Stimulated activated CD4-positive, alpha-beta T cell treated with anti-CD3 and anti-CD28 coated beads, TNF-alpha, amount 100 ng/mL, for 4 hours (primary cell): ENCODE measurements at places on chromosomes 5 and 9.

DNA sequence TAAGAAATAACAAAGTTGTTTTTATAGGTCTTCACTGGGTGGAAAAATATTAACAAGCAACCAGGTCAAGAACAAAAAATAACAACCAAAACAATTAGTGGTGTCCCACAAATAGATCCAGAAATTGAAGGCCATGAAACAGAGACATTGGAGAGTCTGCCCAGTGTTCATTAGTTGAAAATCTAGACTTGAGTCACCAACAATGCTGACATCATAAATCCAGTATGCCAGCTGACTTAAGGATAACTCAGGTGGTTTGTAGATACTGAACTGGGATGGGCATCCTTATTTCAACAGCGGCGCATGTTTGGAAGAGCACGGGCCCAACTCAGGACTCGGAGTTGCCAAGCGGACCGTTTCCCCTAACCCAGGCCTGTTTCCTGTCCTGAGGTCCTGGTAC lies 80.7 kb upstream of the TNFAIP8 start:
- DNase-seq = no peak

GRCh38 chr5:61667525-61668218 lies 335.6 kb downstream of the ZSWIM6 start:
- DNase-seq = no peak

DNA sequence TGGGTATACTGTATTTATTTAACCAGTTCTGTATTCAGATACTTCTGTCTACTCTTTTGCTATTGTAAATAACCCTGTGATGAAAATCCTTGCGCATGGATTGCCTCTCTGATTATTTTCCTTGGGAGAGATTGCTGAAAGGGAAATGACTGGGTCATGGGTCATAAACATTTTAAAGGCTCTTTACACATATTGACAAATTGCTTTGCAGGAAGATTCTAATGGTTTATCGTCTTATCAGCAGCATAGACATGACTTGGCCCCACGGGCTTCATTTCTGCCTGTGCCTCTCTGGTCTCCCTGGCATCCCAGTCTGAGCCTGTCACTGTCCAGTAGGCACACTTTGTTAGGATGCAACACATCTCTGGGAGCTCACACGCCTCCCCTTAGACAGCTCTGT lies 52.3 kb downstream of the RGS3 start:
- no peak for DNase-seq

GRCh38 chr9:76897804-76898525 lies 7.9 kb downstream of the PRUNE2 start:
- DNase-seq = no peak

GRCh38 chr5:21121213-21121612 lies 1133.2 kb upstream of the CDH18 start:
- DNase-seq = no peak

- DNase-seq = no peak
Observed at GRCh38 chr9:69120380-69121154, 53.5 kb upstream of the TJP2 start.

DNA sequence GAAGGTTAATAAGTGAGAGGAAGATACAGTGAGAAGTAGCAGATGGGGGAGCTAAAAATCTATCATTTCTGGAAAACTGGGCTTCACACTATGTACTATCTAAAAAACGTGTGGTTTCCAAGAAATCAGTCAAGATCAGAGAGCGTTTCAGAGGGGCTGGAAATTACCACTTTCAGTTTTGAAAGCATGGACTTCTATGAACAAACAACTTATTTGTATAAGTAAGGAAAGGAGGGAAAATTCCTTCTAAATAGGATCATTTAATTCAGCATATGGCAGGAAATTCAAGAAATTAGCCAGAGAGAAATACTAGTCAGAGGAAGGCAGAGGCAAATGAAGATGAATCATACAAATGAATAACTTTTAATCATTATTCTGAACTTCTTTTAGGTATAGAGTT lies 11.3 kb downstream of the TNC start:
- DNase-seq = no peak

- no peak for DNase-seq
Observed at GRCh38 chr5:110894805-110895204, 156.0 kb downstream of the SLC25A46 start.

DNA sequence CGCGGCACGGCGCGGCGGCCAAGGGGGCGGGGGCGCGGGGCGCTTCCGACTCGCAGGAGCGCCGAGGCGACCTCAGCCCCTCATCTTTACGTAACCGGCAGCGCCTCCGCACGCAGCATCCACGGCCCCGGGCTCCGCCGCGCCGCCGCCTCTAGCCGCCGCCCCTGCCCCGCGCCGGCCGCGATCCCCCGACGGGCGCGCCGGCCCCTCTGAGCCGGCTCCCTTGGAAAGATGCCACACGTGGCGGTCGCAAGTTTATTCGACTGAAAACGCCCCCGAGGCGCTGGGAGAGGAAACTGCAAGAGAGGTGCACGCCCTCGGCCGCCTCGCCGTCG lies 1.0 kb downstream of the KLF9 start:
- peak; percentile 53 for DNase-seq

- DNase-seq = no peak
Observed at GRCh38 chr9:123253204-123253603, 15.2 kb downstream of the STRBP start.

- DNase-seq = no peak
Observed at GRCh38 chr9:93899609-93900435, 55.3 kb downstream of the BARX1 start.

- no peak for DNase-seq
Observed at GRCh38 chr9:133711428-133712220, 26.5 kb downstream of the SARDH start.

GRCh38 chr5:91135475-91136248 lies 247.5 kb downstream of the ARRDC3 start:
- DNase-seq = no peak

DNA sequence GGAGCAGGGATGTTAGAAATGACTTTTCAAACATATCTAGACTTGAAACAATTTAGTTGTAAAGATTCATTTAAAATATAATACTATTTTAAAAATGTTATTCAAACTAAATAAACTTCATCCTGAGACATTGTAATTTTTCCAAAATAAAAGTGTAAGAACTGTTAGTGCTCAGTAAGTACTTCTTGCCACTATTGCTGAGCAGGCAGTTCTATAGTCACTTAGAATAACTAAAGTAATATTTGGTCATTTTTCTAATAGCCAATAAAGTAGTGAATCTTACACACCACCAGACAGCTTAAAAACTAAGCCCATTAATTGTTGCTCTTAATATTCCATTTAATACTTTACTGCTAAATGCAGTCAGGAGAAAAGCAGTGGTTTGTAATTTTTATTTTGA lies 1120.0 kb upstream of the CDH10 start:
- no peak for DNase-seq

GRCh38 chr9:112531666-112532282 lies 45.1 kb downstream of the KIAA1958 start:
- no peak for DNase-seq

- DNase-seq = no peak
Observed at GRCh38 chr9:69253057-69253456, 72.0 kb upstream of the ENTREP1 start.

DNA sequence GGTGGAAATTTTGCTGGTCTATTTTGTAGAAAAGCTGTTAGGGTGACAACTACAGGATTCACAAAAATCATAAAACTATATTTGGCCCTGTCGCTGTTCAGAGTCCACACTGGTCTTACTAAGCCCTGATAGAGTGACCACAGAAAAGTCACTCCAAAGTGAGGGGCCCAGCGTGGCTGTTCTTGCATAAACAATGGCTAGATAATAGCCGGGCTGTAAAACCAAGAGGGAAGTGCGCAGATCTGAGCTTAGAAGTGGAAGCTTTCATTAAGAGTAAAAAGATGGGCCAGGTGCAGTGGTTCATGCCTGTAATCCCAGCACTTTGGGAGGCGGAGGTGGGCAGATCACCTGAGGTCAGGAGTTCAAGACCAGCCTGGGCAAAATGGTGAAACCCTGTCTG lies 15.5 kb upstream of the CTSL start:
- no peak for DNase-seq

GRCh38 chr5:72160329-72160728 lies 53.1 kb downstream of the MAP1B start:
- no peak for DNase-seq

- DNase-seq = no peak
Observed at GRCh38 chr9:5443850-5444249, 6.1 kb upstream of the PLGRKT start.

DNA sequence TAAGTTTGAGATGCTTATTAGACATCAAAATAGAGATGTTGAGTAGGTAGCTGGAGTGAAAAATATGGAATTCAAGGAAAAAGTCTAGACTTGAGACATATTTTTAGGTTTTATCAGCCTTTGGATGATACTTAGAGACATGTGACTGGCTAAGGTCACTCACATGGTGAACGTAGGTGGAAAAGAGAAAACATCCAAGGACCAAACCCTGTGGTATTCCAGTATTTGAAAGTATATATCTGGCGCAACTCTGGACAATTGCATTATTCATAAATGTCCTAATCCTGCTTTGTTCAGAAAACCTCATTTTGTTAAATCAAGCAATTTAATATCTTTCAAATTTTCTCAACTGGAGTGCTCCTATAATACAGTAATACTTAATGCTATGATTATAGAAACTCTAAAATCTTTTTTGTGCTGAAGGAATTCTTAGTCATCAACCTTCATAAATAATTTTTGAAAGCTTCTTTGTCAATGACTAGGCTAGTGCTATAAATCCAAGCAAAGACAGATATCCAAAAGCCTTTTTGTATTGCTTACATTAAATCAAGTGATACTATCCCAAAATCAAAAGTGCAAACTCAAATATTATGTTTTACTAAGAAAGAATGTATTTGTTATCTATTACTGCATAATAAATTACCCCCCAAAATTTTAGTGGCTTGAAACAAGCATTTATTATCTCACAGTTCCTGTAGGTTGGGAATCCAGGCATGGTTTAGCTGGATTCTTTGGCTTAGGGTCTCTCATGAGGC lies 452.0 kb downstream of the ENC1 start:
- no peak for DNase-seq

- no peak for DNase-seq
Observed at GRCh38 chr5:142170254-142170953, 61.8 kb downstream of the NDFIP1 start.

DNA sequence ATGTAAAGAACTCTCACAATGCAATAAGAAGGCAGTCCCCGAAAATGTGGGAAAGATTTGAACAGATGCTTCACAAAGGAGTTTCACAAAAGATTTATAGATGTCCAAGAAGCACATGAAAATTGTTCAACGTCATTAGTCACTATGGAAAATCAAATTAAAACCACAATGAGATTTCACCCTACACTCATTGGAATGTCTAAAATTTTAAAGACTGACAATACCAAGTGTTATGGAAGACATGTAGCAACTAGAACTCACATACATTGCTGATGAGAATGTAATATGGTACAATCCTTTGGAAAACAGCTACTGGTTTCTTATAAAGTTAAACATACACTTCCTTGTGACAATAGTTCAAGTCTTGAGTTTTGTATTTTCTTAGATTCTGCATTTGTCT lies 11.0 kb upstream of the RECK start:
- no peak for DNase-seq
